ENCODE measurements at places on chromosomes 4 and X. TPM values are rescaled to one million over a fixed set of nuclear protein-coding genes. Genes with fewer than 3 reads are reported as not detected.

The ARMCX4 gene
- total RNA-seq, result 12.7 TPM

The ERVMER34-1 gene
- not detected for total RNA-seq

The HOPX gene
- total RNA-seq, result not detected

The IGSF1 gene
- total RNA-seq, result not detected

The CENPVL1 gene
- total RNA-seq, result not detected

The PHKA1 gene
- total RNA-seq, result 0.15 TPM

The FGG gene
- total RNA-seq, result not detected

The PPEF2 gene
- not detected for total RNA-seq

The PRSS12 gene
- total RNA-seq, result 88.0 TPM

DNA sequence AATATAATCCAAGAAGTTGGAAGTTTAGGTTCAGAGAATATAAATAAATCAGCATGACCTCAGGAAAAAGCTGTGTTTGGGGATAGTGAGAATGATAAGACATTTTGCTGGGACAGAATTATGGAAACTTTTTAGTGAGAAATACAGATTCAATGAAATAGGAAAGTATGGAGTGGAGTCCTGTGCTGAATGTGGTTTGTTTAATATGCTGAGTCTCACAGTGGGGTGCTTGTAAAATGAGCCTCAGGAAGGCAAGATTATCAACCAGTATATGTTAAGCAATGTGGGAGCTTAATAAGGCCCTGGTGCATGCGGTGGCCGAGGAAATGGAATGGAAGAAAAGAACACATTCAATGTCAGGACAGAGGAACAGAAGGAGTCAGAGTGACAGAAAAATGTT lies 1554.7 kb upstream of the TENM3 start:
- no peak for DNase-seq

GRCh38 chr4:8217246-8217511 lies 18.1 kb downstream of the SH3TC1 start:
- no peak for DNase-seq

DNA sequence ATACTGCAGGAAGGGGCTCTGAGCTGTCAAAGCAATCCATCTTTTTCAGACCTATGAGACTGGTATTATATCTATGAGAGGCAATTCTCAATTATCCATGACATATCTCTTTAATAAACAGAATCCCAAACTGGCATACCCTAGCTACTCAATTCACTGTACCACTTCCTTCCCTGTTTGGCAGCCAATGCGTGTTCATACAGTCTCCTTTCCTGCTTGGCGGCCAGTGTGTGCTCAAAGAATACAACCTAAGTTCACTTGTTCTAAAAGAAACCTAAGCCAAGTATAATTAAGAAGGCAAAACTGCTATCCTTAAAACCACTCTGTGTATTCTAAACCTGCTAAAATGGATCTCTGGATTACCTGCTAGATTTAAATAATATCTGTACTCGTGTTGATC lies 38.3 kb downstream of the ARHGEF9 start:
- no peak for DNase-seq

GRCh38 chrX:40871385-40872082 lies 136.2 kb upstream of the MED14 start:
- DNase-seq, result no peak

- no peak for DNase-seq
Measured at GRCh38 chrX:34654696-34655490, 2.2 kb downstream of the TMEM47 start.

DNA sequence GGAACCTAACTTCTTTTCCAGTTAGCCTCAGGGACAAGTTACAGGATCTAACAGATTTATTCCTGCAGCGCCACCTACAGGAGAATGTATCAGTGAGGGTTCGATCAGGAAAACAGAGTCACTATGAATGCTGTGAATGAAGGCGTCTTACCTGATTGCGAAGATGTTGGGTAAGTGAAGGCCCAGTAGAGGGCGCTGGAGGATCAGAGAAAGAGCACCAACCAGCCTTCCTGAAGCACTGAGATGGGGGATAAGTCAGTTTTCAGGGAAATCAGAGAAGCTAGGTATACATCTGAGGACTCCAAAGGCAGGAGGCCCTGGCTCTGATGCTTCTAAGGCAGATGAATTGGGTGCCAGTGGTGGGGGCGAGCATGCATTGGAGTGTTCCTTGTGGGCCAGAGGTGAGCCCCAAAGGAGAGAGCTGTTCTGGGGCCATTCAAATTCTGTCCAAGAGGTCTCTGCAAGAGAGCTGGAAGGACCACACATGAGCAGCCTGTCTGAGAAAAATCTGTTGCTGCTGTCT lies 169.9 kb upstream of the AADAT start:
- peak; percentile 68 for DNase-seq

DNA sequence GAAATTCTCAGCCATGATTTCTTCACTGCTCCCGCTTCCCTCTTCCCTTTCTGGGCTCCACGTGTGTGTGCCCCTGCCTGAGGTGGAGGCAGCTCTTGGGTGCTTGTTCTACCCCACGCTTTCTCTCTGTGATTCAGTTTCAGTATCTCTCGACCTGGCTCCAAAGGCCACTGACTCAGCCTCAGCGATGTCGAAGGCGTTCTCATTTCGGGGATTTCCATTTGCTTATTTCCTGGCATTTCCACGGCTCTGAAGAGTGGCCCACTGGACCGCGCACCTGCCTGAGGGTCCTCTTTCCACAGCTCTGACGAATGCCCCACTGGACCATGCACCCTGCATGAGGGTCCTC lies 52.4 kb downstream of the GAK start:
- DNase-seq, result no peak

GRCh38 chr4:145132511-145133098 lies 34.5 kb downstream of the ABCE1 start:
- DNase-seq, result no peak

All from HFFc6 (cell line).